Nucleus accumbens (tissue), 56 donors: ENCODE measurements at places on chromosomes 5 and 9.

- DNase-seq = peak; percentile 22
Measured at GRCh38 chr5:135568246-135568645, 10.5 kb downstream of the CXCL14 start.

DNA sequence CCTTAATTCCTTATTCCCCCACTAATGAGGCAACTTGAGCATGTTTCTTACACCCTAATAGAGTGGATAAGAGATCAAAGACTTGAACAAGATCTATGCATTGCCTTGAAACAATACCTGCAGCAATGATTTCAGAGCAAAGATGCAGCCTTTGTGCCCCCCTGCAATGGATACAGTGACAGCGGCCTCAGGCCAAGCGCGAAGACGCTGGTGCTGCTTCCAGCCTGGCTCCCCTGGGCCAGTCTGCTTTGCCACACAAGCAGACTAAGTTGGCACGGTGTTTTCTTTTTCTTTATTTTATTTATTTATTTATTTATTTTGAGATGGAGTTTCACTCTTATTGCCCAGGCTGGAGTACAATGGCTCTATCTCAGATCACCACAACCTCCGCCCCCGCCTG, 179.8 kb upstream of the S1PR3 start:
- DNase-seq = no peak

DNA sequence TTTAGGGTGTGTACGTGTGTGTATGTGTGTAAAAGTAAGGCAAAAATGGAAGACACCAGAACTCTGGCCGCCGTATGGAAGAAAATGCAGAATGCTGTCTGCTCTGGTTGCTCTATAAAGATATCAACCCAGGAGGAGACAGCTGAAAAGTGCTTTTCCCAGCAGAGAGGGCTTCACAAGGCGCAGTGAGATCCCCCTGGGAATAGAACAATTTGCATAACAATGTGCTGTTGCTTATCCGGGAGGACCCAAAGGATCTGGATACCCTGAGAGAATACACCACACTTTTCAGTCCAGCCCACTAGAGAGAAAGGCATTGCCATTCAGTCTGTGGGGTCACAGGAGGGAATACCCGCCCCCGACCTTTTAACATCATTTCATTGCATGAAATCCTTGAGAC, 230.6 kb downstream of the EBF1 start:
- DNase-seq = no peak

GRCh38 chr9:100352201-100352726, 478 bp downstream of the TEX10 start:
- DNase-seq = no peak

DNA sequence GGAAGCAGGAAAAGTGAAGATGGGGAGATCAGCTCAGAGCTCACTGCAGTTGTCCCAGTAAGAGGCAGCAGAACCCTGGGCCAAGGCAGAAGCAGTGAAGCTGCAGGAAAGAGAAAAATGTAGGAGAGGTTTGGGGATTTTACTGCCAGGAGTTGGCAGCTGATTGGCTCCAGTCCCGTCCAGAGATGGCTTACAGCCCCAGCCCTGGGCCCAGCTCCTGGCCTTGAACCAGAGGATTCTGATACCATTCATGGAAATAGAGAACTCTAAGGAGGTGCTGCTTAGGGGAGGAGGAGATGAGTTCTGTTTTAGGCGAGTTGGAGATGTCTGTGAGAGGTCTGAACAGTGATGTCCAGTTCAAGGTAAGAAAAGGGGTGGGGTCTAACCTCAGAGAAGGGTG, 4.6 kb downstream of the MORN5 start:
- DNase-seq = no peak

- no peak for DNase-seq
Measured at GRCh38 chr9:111839987-111840386, 45.2 kb upstream of the SHOC1 start.

DNA sequence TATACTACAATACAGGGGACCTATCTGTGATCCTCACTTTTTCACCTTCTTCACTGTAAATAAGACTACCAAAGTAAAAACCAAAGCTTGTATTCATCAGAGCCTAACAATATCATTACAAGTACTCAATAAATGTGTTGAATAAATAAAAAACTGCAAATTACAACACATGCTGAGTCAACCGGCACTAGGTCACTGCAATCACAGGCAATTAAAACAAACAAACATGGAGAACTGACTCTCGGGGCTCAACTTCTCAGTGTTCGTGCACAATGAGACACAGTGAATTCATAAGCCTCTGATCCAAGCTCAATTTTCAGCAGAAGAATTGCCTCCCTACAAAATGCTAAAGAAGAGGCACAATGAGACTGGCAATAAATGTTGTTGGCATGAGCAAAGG, 69.2 kb downstream of the CDK5RAP2 start:
- no peak for DNase-seq

- no peak for DNase-seq
Measured at GRCh38 chr9:111305914-111306313, 24.1 kb downstream of the OR2K2 start.

- no peak for DNase-seq
Measured at GRCh38 chr5:90289837-90290236, 119.7 kb downstream of the CETN3 start.

DNA sequence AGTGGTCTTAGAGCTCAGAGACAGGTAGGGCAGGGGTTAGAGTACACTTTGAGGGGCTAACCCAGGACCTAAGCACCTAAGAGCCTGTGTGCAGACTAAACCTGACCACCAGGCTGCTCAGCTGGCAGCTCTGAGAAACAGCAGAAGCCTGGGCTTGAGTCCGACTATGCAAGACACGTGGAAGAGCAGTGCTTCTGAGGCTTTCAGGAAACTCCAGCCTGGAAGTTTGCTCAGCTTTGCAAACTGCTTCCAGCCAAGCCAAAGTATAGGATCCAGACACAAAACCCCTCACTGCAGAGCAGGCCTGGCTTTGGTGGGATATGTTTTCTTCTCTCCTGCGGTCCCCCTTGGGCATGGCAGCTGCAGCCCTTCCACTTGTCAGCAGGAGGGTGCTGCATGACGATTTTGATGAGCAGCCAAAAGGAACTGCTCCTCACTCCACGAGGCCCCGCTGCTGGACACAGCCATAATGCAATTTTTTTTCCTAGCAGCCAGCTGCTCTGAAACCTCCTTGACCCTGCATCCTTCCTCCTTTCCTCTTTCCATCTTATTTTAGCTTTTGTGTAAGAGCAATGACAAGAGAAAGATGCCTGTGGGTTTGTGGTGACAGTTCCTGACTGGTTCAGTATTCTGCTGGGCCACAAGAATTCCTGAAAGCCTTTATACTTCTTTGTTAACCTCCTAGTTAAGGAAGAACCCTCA, 123.1 kb downstream of the LIFR start:
- no peak for DNase-seq

DNA sequence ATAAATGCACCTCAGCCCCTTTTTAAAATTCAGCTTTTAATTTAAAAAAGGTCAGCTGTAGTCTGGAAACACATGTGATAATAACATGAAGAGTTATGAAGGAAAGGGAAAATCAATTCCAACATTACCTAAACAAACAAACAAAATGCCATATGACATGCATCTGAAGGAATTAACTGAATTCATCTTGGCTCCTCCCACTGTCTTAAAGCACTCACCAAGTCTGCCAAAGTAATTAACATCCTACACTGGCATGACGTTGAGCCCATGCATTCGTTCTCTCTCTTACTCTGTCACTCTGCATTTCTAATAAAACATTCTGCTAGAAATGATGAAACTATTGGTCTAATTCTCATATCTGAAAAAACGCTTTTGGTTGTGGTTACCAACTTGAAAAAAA, 37.7 kb downstream of the TSSK1B start:
- no peak for DNase-seq

DNA sequence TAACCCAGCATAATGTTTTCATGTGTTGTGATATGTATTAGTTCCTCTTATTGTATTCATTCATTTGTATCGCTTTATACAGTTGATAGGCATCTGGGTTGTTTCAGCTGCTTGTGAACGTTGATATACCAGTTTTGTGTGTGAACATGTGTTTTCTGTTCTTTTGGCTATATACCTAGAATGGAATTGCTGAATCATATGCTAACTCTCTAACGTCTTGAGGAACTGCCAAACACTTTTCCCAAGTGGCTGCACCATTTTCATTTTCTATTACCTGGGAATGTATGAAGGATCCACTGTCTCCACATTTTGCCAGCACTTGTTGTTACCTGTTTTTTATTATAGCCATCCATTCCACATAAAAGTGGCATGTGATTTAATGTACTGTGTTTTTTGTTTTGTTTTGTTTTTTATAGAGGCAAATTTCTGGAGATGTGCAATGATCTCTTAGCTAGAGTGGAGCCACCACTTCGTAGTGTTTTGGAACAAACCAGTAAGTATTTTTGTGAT, 34.6 kb downstream of the HSPA4 start:
- DNase-seq = no peak

GRCh38 chr9:35935261-35935660, 22.7 kb downstream of the OR2S2 start:
- no peak for DNase-seq

DNA sequence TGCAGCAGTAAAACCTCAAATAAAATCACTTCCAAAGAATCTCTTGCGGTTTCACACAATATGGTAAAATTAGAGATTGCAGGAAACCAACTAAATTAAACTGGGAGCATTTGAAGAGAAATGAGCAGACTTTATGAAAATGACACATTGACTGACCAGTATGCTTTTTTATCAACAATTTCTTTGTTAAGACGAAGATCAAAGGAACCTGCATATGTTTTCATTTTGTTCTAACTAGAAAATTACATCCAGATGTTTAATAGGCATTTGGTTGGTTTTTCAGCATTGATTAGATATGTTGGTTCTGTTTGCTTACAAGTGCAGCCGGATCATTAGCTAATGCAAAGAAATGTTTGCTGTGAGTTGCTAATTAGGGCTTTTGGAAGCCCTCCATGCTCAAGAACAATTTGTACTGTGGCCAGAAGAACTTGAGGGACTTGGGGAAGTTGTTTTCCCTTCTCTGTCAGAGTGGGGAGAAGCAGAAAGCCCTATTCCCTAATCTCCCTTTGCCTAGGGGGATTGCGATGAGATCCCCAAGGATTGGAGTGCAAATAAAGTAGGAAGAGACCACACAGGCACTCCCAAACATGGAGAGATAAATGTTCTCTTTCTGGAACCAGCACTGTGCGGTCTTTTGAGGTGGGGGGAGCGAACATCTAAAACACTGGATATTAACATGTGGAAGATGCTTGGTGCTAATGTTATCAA, 4.5 kb upstream of the TLE1 start:
- DNase-seq = no peak

DNA sequence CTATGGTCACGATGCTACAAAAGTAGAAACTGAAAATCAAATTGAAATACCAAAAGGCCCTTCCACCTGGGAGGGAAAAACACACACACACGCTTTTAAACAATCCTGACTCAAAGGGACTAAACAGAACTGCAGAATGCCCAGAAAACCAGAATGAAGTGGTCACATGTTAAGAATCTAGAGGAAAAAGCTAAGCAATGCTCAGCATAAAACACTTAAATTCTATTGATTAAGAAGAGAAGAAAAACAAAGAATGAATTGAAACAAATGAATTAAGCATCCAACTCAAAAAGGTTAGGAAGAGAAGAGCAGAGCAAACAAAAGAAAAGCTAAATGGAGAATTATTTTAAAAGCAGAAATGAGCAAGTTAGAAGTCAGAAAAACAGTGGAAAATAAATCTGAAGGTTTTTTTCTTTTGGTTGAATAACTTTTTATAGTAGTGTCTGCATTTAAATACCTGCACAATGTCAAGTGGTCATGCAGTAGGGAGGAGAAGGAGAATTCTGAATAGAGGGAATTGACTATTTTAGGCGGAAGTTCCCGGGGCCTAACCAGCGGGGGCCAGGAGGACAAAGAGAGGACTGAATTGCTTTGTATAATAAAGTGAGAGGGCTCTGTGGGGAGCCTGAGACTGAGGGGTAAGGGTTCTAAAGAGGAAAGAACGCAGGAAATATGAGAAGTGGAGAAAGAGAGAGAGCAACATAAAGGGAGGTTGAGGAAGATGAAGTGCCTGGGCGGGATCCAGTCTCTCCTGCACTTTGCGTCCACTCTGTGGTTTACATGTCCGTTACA, 146.8 kb downstream of the ATPSCKMT start:
- DNase-seq = no peak
